ENCODE measurements at places on chromosomes 1 and 21.

- DNase-seq = no peak
Measured at GRCh38 chr1:110387048-110387754, 3.6 kb downstream of the SLC16A4 start.

DNA sequence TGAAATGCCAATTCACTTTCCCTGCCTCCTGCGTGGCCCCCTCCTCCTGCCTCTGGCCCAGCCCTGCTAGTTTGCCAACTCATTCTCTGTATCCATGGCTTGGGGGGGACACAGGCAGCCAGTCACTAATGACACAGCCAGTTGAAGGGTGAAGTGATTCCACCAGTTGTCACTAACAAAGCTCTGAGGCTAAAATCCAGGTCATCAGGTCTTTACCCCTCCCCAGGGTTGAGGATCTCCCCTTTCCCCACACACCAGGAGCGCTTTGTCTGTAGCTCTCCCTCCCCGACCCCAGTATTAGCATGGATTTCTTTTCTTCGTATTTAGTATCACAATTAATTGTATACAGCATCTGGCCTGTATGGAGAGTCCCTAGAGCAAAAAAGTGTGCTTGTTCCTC is 394.1 kb downstream of the RRAGC start:
- DNase-seq = no peak

DNA sequence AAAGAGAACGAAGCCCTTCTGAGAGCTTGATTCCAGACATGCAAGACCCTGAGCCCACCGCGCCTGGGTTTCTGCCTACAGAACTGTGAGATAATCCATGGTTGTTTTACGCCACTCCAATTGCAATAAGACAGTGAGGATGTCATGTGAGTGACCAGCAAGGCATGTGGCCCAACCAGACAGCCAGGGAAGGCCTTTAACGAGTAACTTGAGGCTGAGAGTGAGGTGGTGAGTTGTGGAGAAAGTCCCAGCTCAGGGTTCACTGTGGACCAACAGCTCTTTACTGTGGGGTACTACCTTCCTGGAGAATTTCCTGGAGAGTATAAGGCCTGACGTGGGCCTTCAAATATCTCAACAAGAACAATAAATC is 153.9 kb downstream of the ETS2 start:
- DNase-seq = no peak

DNA sequence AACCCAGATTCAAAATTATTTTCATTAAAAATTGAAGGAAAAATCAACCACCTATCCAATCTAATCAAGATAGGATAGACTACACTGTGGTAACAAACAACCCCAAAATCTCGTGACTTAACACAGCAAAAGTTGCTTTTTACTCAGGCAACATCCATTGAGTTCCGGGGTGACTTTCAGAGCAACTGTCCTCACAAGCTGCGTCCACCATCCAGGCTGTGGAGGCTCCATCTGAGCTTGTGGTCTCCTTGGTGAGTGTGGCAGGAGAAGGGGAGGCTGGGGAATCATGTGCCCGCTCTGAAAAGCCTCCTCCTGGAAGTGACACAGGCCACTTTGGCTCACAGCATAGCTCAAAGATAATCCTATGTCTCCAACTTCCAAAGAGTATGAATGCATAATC is 52.4 kb downstream of the CD2 start:
- no peak for DNase-seq

DNA sequence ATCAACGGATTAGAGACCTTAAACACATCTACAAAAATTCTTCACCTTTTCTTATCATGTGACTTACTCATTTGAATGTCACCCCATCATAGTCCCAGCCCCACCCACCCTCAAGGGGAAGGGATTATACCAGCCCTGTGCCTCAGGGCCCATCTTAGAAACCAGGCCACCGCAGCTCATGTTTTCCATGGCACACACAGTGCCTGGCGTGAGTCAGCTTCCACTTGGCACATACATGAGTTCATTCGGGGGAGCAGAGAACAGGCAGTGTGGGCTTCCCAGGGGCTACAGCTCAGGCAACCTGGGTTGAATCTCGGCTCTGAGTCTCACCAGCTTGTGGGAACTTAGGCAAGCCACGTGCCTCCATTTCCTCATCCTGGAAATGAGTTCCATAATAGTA is 310.6 kb downstream of the NPHP4 start:
- no peak for DNase-seq

DNA sequence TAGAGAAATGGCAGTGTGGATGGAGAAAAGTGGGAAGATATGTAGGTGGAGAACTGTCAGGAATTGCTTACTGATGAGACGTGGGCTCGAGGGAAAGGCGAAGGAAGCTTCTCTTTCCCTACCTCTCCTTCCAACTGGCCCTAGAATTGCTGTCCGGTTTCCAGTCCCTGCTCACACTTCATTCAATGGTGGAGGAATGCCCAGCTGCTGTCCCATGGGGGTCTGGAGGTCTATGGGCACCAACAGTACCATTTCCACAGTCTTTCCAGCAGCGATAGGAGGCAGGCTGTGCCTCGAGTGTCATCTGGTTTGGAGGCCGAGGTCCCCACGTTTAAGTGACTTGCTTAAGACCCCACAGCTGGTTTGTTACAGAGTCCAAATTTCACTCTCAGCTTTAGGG is 31.5 kb upstream of the CD1D start:
- no peak for DNase-seq

GRCh38 chr1:187641907-187642306 is 813.2 kb downstream of the PLA2G4A start:
- DNase-seq = no peak

DNA sequence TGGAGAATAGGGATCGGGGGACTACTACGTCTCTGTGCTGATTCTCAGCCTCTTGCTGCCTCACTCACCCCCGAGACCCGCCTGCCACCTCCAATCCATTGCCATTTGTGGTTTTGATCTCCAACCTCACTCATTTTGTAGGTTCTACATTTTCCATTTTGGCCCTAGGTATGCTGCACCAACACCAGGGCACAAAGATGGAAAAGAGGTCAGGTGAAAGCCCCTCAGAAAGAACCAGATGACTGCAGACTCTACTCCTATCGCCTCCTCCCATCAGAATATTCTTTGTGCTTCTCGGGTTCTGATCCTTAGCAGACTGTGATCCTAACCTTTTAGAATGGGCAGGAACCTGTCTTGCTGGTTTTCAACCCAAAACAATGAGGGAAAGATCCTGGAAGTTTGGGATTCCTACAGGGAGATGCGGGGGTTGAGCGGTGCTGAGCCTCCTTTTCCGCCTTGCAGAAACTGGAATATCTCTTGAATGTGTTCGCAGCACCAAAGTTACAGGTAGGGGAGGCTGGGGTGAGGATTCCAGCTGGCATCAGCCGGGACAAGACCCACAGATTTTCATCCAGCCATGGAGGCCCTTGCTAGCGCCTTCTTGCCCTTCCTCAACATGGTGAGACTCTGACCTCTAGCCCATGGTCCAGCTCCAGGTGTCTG is 53.1 kb downstream of the RHBG start:
- DNase-seq = no peak

- no peak for DNase-seq
Measured at GRCh38 chr1:979744-980072, 2.2 kb downstream of the PERM1 start.

DNA sequence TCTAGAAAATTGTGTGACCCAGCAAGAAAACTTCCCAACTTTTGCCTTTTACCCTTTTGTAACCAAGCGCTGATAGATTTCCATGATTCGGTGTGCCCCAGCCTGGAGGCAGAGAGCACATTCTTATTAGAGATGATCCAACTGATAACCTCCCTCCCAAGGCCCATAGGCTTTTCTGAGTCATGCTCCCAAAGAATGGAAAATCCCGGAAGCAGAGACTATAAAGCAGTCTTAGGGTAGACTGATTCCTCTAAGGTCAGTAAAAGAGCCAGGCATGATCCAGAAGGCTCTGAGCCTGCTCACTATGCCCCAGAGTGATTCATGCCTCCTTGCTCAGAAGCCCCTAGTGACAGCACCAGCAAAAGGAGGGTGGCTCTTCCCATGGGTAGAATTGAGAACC is 4.3 kb downstream of the CAMK1G start:
- DNase-seq = no peak

- no peak for DNase-seq
Measured at GRCh38 chr21:44710756-44711326, 531 bp downstream of the TSPEAR start.

GRCh38 chr1:85330214-85330631 is 53.8 kb upstream of the BCL10 start:
- no peak for DNase-seq

DNA sequence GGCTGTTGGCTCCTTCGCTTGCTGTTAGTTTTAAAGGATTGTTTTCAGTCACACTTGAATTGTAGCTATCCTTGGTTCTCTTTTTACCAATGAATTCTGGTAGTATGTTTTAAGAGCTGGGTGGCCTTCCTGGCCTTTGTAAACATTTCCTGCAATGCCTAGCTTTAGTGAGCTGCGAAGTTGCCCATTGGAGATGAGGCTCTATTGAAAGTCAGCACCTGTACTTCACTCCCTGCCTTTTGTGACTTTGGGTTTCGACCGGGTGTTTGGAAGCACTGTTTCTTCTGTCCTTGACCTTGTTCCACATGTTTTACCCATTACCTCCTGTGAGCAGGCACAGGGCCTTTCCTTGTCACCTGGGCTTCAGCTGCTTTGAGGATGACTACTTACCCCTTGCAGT is 64.7 kb downstream of the DYRK1A start:
- no peak for DNase-seq

- DNase-seq = no peak
Measured at GRCh38 chr1:164961715-164962114, 394.8 kb downstream of the LMX1A start.

DNA sequence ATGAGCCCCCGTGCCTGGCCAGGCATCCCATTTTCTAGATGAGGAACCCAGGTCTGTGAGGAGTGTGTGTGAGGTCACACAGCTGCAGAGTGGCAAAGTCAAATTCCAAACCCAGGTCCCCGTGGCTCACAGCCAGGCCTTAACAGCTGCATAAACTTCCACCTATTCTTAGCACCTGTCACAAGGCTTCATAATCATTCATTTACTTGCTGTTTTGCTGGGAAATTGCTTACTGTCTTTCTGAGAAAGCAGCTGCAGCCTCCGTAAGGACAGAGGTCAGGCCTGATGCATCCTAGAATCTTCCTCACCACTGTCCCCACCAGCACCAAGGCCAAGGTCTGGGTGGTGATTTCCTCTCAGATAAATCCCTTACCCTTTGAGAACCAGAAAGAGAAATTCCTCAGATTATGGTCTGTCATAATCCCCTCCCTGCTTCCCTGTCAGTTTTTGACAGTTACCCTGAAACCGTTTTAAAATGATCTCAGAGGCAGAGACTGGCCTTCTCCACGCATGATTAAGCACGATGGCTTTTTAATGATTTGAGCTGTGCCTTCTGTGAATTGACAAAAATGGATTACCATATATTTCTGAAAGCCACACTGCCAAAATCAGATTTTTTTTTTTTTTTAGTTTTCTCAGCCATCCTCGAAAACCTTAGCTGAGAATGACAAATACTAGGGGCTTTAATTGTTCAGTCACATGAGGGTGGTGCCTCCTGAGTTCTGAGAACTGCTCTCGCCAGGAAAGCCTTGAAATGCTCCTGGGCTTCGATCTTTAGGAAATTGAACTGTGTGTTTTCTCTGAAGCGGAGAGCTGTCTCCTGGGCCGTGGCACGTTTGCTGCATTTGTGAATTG is 70.0 kb upstream of the SELENON start:
- no peak for DNase-seq

- DNase-seq = no peak
Measured at GRCh38 chr1:115726570-115726969, 41.9 kb downstream of the CASQ2 start.

- DNase-seq = no peak
Measured at GRCh38 chr1:152654110-152654509, 9.1 kb upstream of the LCE2D start.

GRCh38 chr1:110506541-110506940 is 12.4 kb downstream of the KCNA10 start:
- DNase-seq = no peak

GRCh38 chr1:64630611-64631010 is 114.3 kb upstream of the RAVER2 start:
- DNase-seq = no peak

GRCh38 chr1:2563205-2563604 is 7.0 kb downstream of the TNFRSF14 start:
- no peak for DNase-seq

All from 8988T (cell line).